Heart left ventricle (tissue), 16 donors: ENCODE measurements at places on chromosomes 1 and 21.
A peak's percentile ranks its signal among the peaks of the same experiment; 100 is the strongest.

DNA sequence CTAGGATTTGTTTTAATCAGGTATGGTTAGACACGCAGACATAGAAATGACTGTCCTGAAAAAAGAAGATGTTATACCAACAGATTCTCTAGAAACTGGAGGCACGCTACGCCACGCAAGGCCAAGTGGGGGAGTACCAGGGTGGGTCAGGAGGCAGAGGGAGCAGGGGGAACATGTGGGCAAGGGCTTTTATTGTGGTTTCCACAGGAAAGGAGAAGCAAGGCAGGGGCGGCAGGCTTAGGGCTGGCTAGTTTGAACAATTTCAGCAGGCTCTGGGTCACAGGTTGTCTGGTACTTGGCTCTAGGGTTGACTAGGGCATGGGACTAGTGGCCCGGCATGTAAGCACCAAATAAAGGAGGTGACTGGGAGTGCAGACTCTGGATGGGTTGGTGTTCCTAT, 7.2 kb downstream of the MTARC2 start:
- no peak for DNase-seq

DNA sequence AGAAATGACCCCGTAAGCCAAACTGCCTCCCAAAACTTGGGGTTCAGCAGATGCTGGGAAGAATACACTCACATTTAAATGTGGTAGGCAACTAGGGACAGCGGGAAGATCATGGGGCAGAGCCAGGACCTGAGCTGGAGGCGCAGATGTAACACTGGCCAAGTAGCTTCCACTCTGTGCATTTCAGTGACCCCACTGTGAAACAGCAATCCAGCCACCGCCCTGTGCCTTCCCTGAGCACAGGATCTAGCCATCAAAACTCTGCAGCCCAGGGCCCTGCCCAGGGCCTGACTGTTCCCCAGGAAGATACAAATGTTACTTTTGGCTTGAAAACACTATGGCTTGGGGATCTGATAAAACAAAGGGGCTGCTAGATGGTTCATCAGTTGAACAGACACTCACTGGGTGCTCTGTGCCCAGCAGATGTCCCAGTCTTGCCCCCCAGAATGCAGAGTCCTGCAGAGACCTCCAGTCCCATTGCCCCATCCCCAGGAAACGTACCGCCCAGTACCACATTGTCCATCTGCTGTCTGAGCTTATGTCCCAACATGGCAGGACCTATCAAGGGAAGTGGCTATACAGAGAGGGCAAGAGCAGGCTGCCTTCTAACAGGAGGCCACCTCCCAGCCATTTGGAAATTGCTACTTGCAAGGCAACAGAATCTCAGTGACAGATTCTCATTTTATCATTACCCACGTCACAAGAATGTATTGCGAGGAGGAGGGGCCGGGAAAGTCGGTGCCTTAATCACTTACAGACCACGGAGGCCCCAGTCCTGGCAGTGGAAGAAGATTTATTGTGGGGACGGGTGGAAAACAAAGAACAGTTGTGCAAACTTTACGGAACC, 124.0 kb downstream of the DMRTB1 start:
- no peak for DNase-seq

DNA sequence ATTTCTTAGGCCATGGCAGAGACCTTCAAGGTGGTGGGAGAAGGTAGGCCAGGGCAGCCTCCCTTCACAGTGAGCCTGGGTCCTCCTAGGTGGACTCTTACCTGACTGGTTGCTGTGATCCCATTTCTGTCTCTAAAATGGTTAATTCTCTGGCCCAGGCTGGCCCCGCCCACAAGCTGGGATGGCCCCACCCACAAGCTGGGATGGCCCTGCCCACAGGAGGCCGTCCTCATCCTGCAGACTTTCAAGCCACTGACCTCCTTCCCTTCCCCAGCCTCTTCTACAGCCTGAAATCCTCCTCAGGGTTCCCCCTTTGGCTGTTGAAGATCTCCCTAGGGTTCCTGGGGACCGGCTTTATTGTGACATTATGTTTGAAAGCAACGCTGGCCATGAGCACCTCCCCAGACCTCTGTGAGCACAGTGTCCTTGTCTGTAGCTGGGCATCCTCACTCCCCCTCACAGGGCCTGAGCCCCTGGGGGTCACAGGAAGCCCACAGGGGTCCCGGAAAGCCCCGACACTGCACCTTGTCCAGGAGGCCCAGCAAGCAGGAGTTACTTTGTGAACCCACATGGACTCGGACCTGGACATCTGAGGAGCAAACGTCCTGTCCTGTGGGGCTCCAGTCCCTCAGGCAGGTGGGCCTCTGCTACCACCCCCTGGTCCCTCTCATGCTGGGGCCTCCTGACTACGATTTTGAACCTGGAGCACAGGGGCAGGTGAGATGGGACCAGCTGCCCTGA, 621.7 kb downstream of the MATN1 start:
- DNase-seq: no peak

GRCh38 chr1:79692519-79692918, 686.0 kb upstream of the ADGRL4 start:
- no peak for DNase-seq

- DNase-seq: no peak
These were observed 56.3 kb downstream of the HTR6 start for GRCh38 chr1:19720973-19721372.

GRCh38 chr1:173126421-173126820, 75.7 kb upstream of the TNFSF18 start:
- DNase-seq: no peak

DNA sequence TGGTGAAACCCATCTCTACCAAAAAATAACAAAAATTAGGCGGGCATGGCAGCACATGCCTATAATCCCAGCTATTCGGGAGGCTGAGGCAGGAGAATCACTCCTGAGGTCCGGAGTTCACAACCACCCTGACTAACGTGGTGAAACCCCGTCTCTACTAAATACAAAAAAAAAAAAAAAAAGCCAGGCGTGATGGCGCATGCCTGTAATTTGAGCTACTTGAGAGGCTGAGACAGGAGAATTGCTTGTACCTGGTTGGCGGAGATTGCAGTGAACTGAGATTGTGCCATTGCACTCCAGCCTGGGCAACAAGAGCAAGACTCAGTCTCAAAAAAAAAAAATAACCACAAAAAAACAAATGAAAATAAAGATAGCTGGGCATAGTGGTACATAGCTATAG, 42.3 kb downstream of the CC2D1B start:
- DNase-seq: no peak

DNA sequence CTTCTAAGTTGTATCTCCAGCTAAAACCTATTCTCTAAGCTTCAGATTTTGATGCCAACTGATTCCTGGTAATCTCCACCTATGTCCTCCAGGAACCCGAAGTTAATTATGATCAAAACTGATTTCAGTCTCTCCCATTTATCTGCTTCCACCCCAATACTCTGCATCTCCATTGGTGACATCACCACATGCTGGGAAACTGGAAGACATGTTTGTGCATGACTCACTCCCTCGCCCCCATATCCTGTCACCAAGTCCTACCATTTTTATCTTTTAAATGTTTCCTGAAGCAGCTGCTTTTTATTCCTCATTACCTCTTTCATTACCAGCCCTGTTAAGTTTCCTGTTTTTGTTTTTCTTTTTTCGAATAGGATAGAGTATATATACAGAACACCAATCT, 228.5 kb downstream of the LRRC40 start:
- DNase-seq: peak; percentile 16

- no peak for DNase-seq
These were observed 124.6 kb downstream of the IER5 start for GRCh38 chr1:181213056-181213455.

DNA sequence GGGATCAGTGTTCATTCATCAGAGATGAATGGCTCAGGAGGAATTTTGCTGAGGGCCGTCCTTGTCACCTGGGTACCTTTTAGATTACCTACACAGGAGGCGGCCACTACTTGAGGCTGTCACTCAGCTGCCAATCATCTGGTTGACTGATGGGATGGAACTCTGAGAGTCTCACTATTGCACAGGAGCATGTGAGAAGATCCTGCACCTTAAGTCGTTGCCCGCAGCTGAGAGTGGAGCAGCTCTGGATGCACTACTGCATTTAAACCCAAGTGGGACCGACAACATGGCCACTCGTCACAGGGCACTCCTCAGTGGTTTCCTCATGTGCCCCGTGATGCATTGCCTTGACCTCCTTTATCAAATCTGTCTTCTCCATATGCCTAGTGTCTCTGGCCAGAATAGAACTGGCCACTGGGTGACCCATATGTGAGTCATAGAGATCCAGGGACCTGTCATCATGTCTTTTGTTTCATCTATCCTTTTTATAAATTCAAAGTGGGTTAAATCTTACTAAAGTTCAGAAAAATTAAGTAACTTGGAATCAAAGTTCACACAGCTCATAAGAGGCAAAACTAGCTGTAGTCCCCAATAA, 165.5 kb downstream of the ZSCAN20 start:
- DNase-seq: no peak

DNA sequence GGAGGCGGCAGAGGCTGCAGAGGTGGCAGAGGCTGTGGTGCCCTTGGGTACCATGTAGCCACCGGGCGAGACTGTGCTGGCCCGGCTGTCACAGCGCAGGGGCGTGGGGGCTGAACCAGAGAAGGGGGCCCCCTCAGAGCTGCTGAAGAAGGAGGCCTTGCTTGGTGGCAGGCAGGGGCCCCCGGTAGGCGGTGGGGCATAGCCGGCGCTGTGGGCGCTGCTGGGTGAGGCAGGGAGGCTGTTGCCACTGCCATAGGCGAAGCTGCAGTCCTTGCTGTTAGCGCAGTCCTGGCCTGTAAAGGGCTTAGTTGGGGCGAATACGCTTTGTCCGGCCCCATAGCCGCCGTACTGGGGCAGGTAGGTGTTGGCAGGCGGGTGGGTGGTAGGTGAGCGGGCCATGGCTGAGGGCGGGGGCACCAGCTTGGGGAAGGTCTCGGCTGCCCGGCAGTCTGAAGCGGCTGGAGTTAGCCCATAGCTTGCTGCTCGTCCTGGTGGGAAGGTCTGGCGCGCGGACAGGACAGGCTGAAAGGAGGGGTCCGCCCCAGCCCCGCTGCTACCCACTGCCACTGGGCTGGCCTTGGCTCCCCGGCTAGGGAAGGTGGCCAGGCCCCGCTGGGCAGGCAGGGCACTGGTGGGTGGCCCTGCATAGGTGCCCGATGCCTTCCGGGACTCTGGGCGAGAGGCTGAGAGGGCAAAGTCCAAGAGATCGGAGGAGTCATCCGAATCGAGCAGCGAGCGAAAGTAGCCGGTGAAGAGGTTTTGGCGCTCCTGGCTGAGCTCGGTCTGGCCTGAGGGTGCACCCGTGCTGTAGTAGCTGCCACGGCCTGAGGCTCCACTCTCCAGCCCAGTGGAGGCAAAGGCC, 54.9 kb downstream of the AHDC1 start:
- peak; percentile 26 for DNase-seq

DNA sequence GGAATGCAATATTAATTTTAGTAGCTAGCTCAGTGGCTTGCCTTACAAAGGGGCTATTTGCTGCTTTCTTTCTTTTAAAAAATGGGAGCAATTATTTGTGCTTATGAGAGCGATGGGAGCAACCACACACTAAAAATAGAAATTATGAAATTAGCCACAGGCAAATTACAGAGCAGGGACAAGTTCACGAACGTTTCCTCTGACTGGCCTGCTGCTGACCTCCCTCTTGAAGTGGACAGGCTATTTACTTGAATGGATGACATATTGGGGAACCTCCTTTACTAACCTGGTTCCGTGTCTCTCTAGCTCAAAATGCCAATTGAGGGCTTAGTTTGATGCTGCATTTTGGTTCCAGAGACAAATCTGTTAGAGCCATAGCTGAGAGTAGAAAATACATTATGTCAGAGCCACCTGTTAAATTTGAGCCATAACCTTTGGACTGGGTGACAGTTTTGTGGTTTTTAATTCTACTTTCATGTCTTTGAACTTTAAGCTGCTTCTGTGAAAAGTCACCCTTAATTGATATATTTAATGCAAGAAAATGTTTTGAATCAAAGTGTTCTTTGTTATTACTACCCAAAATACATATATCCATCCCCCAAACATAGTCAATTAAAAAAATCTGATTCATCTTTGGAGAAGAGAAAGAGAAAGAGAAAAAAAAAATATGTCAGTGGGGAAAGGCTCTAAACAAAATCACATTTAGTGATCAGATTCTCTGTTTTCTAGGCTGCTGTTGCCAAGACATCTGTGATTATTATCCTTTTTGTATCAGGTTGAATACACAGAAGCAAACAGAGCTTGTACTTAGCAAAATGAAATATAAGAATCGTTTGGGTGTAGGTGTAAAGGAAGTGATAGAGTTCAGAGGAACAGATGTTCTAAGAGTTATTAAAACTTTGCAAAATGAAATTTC, 351.9 kb downstream of the ADGRL2 start:
- DNase-seq: no peak

DNA sequence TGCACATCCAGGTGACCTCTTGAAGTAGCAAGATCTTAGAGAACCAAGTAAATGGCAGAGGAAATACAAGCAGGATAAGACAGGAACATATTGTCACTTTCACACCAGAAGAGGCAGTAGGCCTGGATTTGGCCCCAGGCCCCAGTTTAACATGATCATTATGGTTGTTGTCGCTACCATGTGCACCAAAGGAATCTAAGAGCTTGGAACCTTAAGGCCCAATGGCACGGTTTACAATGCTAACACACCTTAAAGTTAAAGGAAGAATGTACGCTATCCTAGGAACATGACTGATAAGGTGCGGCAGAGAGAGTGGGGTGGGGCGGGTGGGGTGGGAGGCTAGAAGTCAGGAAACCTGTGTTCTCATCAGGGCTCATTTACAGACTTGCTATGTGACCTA, 147.5 kb downstream of the ROR1 start:
- DNase-seq: no peak

GRCh38 chr1:204217648-204218000, 3.8 kb upstream of the GOLT1A start:
- no peak for DNase-seq

DNA sequence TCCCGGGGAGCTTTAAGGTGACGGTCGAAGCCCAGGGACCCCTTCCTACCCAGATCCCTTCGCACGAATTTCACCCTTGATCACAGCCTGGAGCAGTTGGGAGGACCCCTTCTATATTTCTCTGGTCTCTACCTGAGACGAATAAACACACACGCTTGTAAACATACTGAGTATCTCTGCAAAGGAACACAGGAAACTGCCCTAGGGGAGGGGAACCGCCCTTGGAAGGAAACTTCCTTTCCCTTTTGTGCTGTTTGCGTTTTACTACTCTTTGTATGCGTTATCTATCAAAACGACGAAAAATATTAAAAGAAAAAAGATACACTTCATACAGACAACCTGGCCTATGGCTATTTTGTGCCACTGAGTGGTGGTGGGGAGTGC, 750 bp downstream of the NECAP2 start:
- no peak for DNase-seq
